GM13976 (cell line): ENCODE measurements at places on chromosomes 7 and 10.
A peak's percentile ranks its signal among the peaks of the same experiment; 100 is the strongest.

DNA sequence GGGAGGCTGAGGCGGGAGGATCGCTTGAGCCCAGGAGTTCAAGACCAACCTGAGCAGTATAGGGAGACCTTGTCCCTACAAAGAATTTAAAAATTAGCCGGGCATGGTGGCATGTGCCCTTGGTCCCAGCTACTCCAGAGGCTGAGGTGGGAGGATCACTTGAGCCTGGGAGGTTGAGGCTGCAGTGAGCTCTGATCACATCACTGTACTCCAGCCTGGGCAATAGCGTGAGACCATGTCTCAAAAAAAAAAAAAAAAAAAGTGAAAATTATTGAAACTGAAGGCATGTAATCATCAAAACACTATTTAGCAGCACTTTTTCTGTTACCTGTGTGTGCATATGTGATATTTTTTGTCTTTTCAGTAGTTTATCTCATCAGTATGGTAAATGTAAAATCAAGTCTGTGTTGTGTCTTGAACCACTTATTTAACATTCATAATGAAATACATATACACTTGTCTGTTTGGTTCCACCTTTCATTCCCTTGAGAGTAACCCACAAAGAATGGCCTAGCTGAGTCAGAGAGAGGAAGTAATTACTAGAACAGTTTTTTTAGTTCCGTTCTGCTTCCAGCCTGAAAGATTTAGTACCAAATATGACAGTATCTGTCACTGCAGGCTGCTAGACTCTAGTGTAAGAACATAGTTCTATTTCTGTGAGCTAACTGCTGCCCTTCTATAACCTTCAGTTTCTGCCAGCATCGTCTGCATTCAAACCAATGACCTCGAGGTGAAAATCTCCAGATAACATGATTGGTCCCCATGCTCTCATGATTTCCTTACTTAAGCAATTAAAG, 68.6 kb downstream of the MMRN2 start:
- peak; percentile 80 for DNase-seq

DNA sequence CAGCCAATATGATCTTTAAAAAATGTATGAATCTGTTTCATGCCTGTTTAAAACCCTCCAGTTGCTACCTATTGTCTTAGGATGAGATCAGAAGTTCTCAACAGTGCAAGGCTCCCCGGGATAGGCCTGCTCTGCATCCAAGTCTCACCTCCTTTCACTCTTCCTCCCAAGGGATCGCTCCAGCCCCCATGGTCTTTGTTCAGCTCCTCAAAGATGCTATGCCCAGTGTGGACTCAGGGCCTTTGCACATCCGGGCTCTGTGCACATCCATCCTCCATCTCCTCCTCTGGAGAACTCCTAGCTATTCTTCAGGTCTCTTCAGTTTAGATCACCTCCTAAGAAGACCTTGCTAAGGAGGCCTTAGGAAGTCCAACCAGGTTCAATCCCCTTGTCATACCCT, 82.7 kb upstream of the LEP start:
- no peak for DNase-seq

GRCh38 chr10:17790651-17791050, 18.5 kb upstream of the MRC1 start:
- DNase-seq: no peak

DNA sequence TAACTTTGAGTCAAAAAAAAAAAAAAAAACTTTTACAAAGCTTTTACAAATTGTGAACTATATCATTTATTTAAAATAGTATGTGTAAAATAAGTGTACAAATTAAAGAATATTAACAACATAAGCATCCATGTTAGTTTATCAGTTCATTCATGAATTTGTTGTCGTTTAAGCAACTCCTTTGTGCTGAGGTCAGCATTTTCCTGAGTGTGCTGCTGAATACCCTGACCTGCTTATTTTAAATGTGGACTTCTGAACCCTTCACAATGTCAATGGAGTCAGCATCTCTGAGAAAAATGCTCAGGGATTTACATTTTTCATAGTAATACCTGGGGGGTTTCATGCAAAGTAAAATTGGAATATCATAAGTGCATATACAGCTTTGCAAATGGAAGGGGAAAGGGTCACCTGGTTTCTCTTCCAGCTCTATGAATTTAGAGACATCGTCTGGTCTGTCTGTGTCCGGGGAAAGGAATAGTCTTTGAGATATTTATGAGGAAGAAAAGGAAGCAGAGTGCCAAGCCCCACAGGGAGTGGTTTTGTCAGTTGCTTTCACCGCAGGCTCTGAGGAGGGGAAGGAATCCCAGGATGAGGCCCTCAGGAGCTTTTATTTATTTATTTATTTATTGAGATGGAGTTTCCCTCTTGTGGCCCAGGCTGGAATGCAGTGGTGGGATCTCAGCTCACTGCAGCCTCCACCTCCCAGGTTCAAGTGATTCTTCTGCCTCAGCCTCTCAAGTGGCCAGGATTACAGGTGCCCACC, 125.5 kb upstream of the SVIL start:
- no peak for DNase-seq

DNA sequence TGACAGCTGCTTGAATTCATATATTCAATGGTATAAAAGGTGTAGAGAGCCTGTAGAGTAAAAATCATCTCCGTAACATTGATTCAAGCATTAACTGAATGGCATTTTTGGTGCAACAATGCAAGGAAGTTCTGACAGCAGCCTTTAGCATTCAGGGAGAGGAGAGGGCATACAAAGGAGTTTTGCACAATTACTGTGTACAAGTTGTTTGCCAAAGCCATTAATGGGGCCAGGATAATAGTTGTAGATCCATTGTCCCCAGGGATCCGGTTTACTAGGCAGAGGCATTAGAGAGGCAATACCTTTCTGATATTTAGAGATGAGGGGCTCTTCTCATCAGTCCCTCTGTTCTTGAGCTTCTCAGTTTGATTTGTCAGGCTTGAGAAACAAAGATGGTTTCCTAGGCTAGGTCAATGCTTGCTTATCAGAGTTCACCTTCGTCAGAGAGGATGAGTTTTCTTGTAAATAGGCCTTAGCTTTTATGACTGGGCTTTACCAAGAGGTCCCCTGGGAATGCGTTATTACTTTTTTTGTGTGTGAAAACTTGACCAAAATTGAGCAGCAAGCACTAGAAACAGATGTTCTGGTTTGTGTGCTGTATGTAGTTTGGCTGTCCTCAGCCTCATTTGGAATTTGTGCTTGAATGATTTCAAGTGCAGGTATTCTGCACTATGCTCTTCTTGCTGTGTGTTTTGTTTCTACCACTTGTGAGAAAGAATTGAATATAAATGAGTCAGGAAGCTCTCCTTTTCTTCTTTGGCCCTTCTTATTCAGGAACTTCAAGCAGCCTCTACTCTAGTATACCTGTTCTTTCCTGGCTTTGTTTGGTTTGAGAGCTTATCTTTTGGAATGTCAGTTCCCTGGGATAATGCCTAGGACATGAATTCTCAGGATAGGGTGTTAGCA, 32.0 kb downstream of the SND1 start:
- DNase-seq: peak; percentile 21

GRCh38 chr7:8290645-8291308, 28.8 kb upstream of the ICA1 start:
- no peak for DNase-seq

DNA sequence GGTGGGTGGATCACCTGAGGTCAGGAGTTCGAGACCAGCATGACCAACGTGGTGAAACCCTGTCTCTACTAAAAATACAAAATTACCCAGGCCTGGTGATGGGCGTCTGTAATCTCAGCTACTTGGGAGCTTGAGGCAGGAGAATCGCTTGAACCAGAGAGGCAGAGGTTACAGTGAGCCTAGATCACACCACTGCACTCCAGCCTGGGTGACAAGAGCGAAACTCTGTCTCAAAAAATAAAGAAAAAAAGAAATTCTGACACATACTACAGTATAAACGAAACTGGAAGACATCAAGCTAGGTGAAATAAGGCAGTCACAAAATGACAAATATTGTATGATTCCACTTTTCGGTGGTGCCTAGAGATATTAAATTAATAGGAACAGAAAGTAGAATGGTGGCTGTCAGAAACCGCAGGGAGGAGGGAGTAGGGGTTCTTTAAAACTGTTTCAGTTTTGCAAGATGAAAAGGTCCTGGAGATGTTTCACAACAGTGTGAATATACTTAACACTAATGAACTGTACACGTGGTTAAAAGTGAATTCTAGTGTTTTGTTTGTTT, 23.2 kb downstream of the PILRA start:
- DNase-seq: peak; percentile 75

DNA sequence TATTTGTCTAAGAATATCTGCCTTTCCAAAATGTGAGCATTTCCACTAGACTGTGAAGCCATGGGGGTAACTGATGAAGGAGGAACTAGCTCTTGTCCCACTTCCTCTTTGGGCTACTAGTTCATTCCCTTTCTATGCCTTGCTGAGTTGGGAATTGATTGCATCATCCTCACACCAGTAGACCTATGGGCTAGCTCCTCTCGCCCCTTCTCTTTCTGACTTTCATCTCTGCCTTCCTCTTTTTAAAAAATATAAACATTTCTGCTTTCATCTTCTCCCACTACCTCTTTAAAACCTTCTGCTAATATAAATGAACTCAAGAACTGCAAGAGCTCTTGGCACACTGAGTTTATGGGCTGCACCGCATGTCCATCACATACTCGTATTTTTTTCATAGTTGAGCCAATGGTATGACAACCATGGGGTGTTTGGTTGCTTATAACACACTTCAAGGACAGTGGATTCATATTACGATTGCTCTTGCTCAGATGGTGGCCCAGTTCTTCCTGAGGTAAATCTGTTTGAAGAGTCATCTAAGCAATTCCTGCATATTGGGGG, 182.0 kb downstream of the REEP3 start:
- DNase-seq: no peak

GRCh38 chr7:113144817-113145216, 26.5 kb upstream of the SMIM30 start:
- no peak for DNase-seq

DNA sequence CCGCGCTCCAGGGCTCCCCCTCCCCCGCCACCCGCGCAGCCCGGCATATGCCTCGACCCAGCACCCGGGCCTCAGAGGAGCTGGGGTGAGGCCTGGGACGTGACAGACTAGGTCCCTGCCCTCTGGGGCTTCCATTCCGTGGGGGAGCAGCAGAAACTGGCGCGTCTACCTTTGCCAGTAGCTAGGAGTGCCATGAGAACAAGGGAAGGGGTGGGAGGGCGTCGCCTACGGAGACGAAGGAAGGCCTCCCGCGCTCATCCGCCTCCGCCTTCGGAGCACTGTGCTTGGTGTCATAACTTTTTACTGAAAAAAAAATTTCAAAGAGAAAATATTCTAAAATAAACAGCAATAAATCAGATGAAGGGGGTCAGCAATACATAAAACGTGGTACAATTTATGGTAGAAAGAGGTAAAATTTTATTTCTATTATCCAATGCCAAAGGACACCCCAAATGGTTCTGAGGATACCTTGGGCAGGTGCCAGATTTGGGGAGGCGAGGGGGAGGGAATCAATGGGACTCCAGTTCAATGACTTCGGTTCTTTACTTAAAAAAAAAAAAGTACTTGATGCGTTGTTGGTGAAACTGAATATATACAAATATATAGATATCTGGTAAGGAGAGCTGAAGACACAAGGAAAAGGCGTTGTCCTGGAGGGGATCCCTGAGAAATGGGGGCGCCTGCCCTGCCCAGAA, 35.1 kb upstream of the GRID1 start:
- peak; percentile 49 for DNase-seq

GRCh38 chr7:2185715-2186114, 47.0 kb downstream of the MAD1L1 start:
- no peak for DNase-seq

DNA sequence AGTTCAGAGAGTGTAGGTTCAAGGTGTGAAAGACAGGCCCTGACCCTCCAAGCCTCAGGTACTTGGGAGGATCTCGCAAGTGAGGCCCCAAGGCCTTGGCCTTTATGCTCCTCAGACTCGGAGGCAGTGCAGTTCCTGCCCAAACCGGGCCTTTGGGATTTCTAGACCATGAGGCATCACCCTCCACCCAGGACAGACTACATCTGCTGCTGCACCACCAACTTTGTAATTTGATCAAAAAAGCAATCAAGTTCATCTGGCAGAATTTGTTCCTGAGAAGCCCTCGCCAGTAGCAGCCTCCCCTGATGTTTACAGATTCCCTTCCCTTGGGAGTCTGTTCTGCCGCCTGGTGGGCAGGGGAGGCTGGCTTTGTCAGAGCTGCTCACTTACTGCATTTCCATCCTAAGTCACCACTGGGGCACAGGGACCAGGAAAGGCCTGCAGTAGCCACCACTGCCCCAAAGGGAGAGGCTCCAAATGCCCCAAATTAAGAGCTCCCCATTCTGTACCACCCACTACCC, 2.1 kb downstream of the CAMK2G start:
- no peak for DNase-seq

GRCh38 chr10:26938578-26938977, 77.8 kb upstream of the ABI1 start:
- no peak for DNase-seq

- DNase-seq: no peak
These were observed 8.9 kb upstream of the SIRT1 start for GRCh38 chr10:67875340-67876238.

DNA sequence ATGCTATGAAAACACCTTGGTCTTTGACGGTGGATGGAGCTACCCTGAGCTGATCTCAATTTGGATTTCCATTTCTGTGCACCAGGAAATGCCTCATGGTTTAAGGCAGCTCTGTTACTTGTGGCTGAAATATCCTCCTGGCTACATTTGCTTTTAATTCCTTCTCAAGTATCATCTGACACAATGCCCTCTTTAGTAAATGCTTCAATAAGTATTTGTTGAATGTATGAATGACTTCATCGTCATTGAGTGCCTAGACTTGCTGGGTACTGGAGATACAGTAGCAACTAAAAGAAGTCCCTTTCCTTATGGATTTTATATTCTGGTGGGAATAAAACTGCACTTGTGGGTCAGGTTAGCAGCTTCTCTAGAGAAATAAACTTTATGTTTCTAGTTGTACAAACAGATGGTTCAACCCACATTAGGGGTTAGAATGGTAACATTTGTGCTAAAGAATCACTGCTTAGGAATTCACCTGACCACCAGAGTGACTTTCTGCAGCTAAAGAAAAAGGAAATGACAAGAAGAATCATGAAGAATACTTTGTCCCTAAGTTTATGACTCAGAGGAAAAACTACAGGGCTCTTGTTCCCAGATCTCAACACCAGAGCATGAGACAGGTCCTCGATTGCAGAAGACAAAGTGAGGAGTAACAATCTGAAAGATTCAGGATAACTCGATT, 21.8 kb upstream of the SMNDC1 start:
- DNase-seq: peak; percentile 38

DNA sequence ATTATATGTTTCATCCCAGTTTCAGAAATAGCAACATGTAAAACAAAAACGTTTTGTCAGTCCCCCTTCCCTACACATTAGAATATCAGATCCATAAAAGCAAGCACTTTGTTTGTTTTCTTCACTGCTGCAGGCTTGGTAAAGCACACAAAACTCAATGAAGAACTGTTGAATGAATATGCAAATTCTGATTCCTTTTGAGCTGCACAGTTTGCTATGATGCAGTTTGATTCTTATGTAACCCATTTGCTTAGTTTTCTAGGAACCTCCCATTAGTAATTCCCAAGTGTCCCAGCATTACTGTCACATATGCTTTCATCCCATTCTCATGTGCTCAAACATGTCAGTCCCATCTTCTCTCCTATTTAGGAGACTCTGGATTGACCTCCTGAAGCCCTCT, 26.1 kb upstream of the CHCHD3 start:
- DNase-seq: no peak

- no peak for DNase-seq
These were observed 77.5 kb downstream of the LRRC4 start for GRCh38 chr7:127953423-127954356.
